ENCODE measurements at places on chromosomes 11 and 22.

GRCh38 chr11:35207471-35208403, 68.8 kb downstream of the CD44 start:
- no peak for DNase-seq

DNA sequence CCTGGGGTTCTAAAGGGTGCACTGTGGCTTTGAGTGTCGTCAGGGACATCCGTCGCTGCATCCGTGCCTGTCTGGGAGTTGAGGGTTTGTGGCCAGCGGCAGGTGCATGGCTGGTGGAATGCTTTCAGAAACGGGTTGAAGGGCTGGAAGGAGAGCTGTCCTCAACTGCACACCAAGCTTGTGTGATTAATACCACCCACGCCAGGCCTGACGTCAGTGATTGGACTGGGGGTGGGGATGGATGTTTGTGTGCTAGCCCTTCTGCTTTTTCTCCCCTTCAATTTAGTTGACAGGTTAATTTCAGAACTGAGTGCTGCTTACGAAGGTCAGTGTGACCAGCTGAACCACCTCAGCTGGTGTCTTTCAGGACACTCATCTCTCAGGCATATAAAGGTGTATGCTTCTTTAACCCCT, 3.2 kb upstream of the GAB2 start:
- peak; percentile 17 for DNase-seq

GRCh38 chr22:43706151-43706550, 106.0 kb downstream of the EFCAB6 start:
- DNase-seq: no peak

- DNase-seq: no peak
Measured at GRCh38 chr11:76885390-76886097, 24.8 kb downstream of the ACER3 start.

- no peak for DNase-seq
Measured at GRCh38 chr11:46183819-46184218, 62.6 kb upstream of the PHF21A start.

- peak; percentile 56 for DNase-seq
Measured at GRCh38 chr22:23518376-23519187, 61.5 kb downstream of the IGLL1 start.

DNA sequence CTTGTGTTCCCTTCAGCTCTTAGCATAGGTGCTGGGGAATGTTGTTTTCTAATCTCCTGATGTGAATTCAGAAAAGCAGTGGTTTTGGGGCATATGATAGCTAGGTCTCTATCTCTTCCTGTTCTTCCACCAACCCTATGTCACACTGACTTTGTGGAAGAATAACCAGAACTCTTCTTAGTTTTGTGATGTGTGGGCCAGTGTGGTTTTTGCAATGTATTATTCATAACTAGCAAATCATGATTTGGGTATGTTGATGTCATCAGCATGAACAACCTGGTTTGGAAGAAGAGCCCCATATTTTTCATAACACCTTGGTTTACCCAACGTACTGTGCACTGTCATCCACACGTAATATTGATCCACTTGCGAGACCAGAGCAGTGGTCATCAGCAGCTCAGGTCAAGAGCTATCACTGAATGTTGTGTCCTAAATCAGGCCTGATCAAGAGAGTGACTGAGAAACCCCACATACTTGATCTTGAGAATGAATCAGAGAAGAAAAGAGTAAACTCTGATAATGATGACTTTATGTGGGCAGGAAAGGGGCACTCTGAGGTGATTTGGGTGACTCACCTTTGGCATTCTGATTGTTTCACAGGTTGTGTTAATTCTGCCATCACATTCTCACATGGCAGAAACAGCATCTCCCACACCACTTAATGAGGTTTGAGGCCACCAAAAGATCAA, 19.4 kb upstream of the MS4A6E start:
- DNase-seq: no peak

- DNase-seq: no peak
Measured at GRCh38 chr11:44990665-44991064, 40.0 kb upstream of the TP53I11 start.

DNA sequence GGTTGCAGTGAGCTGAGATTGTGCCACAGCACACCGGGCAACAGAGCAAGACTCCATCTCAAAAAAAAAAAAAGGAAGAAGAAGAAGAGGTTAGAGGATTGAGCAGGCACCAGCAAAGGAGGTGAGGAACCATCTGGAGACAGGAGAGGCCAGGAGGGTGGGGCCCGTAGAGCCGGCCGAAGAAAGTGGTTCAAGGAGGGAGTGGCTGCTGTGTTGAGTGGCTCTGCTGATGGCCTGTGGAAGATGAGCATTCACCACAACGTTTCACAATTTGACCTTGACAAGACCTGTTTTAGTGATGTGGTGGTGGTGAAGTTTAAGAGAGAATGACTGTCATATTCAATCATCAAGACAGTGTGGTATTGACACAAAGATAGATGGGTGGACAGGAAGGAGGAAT, 6.8 kb upstream of the CTSD start:
- no peak for DNase-seq

DNA sequence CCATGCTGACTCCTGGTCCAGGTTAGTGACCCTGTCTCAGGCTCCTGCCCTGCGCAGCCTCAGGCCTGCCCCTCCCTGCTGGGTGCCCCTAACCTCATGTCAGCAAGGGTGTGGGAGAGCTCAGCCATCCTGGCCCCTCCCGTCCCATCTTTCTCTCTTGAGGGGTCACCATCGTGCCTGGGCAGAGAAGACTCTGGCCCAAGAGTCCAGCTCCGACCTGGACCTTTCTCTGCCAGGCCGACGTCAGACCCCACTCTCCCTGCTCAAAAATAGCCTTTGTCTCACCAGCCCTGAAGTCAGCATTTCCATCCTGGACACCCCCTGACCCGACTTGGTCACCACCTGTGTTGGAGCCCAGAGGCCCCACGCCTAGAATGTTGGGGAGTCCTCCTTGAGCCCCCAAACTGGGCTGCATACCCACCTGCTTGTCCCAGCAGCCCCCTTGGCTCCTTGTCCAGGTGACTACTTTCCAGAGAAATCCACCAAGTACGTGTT, 4.9 kb downstream of the SCGB1C1 start:
- no peak for DNase-seq

- DNase-seq: peak; percentile 84
Measured at GRCh38 chr11:33802194-33802950, 28.1 kb upstream of the FBXO3 start.

DNA sequence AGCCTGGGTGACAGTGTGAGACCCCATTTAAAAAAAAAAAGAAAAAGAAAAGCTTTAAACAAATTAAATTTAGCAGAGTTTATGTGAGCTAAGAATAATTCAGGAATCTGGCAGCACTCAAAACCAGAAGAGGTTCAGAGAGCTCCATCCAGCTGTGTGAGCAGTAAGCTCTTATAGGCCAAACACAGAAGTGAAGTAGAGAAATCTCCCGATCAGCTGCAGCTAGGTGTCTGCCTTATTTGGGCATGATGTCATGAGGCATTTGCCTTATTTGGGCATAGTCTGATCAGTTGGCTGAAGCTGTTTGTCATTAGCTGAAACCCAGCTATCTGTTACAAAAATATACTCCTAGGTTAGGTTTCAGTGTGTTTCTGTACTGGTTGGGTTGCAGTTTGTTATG, 8.2 kb downstream of the MS4A15 start:
- no peak for DNase-seq

Data from D341Med (cell line).